ENCODE measurements at places on chromosomes 4 and X. TPM values are rescaled to one million over a fixed set of nuclear protein-coding genes. Genes with fewer than 3 reads are reported as not detected.
A peak's percentile ranks its signal among the peaks of the same experiment; 100 is the strongest.

The USP17L15 gene
- not detected for total RNA-seq

The AKAP14 gene
- not detected for total RNA-seq

GRCh38 chr4:40722576-40723161, 27.1 kb upstream of the NSUN7 start:
- DNase-seq = peak; percentile 48

- no peak for DNase-seq
These were observed at the start of gene COX7B2 for GRCh38 chr4:46909078-46909477. Gene COX7B2 (minus strand): TSS chr4:46909245. CDS start chr4:46735192, 174,053 bp downstream.

The FHIP1A gene
- 16.8 TPM for total RNA-seq

DNA sequence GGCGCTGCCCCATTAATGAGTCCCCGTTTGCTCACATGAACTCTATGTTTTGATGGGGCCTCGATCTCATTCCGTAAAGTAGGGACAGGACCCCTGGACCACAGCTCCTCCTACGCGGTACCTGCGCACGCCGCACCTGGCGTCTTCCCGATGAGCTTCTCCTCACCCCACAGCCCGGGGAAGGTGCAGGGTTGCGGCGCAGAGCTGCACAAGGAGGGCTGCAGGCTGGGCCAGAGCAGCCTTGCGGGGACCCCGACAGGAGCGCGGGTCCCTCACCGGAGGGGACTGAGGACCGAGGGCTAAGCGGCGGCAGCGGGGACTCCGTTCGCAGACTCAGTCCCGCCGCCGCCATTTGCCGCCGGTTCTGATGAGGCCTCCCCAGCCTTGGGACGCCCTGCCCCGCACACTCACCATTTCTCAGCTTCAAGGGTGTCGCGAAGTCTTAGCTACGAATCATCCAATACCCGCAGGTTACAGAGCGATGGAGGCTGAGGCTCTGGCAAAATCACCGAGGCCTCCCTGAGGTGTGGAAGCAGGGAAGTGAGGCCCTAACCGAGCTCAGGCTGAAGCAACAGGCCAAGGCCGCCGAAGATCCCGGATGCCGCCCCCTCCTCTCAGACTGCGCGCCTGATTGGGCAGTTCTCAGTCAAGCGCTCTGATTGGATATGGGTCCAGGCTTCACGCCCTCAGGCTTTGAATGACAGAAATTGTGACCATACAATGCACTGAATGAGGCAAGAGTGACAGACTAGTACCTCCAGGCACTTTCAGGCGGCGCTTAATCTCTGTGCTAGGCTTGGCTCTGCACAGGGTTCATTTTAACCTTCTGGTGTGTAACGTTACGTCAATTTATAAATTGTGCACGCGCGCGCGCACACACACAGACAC, 25.1 kb downstream of the ZNF721 start:
- peak; percentile 95 for DNase-seq

- no peak for DNase-seq
These were observed 110.8 kb downstream of the SPRY1 start for GRCh38 chr4:123507376-123507775.

DNA sequence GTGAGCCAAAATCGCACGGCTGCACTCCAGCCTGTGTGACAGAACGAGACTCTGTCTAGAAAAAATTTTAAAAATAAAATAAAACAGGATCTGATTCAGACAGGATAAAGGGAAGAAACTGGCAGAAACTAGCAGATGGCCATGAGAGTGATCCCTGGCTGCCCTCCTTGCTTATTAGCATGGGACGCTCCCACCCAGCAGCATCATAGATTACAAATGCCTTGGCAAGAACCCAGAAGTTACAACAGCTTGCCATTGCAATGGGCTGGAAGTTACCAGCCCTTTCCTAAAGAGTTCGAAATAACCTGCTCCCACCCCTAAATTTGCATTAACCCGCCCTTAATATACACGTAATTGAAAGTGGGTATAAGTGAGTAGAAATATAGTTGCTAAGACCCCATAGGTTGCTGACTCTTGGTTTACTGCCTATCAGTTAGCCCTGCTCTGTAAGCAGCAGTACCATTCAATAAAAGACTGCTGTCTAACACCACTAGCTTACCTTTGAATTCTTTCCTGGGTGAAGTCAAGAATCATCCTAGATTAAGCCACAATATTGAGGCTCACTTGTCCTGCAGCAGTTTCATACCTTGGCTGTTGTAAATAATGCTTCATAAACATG, 9.1 kb upstream of the XAGE2 start:
- DNase-seq = no peak

DNA sequence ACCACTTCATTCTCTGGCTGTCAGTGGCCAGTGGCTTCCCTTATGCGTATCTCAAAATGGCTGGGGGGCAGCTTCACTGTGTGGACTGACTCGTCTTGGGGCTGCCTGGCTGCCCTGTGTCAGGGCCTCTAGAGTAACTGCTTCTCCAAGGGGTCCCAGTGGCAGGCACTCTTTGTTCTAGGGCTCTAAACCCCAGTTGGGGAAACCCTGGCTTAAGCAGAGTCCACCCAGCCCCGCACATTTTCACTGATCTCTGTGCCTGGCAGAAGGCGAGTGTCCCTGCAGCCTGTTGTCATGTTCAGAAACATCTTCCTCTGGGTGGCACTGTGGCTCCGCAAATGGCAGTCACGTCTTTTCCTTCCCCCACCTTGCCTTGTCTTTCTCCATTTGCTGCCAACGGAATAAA, 59.7 kb downstream of the NBDY start:
- DNase-seq = no peak

DNA sequence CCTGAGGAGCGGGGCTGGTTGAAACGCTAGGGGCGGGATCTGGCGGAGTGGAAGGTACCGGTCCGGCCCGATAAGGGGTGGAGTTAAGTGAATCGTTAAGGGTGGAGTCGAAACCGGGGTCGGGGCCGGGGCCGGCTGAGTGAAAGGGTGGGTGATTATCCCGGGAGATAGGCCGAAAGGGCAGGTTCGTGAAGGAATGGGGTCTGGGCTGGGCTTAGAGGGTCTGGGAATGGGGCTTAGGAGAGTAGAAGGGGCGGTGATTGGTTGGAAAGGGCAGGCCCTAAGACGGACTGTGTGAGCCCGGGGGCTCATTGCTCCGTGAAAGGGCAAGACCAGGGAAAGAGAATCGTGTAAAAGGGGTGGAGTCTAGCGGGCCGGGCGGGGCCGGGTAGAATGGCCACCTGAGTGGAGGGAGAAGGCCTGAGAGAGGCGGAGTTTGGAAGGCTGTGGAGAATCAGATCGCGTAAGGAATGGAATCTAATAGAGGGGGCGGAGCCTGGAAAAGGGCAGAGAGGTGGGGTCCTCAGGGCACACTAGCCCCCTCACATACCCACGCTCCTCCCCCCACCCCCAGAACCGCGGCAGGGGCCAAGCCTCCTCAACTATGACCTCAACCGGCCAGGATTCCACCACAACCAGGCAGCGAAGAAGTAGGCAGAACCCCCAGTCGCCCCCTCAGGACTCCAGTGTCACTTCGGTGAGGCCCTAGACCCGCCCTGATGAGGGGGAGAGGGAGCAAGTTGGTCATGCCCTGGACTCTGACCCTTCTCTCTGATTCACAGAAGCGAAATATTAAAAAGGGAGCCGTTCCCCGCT, 430 bp downstream of the HDAC6 start:
- DNase-seq = peak; percentile 88
